ENCODE measurements at places on chromosomes 13 and 19.
A peak's percentile ranks its signal among the peaks of the same experiment; 100 is the strongest.

DNA sequence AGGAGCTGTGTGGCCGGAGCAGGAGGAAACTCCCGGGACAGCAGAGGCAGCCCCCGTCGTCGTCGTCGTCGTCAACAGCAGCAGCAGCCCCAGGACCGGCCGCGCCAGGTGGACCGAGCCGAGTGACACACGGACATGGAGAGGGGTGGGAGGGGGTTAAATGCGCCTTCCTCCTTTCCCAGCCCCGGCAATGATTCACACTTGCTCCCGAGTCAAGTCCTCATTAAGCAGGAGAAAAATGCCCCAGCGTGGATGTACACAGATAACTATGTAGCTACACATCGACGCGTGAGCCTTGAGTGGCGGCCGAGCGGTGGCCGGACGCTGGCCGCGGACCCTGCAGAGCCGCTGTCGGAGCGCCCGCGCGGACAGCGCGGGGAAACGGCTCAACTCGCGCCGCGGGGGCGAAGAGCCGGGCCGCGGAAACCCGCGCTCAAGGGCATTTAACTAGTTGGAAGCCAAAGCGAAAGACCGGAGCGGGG is 645 bp downstream of the UBL3 start:
- DNase-seq, result peak; percentile 67

DNA sequence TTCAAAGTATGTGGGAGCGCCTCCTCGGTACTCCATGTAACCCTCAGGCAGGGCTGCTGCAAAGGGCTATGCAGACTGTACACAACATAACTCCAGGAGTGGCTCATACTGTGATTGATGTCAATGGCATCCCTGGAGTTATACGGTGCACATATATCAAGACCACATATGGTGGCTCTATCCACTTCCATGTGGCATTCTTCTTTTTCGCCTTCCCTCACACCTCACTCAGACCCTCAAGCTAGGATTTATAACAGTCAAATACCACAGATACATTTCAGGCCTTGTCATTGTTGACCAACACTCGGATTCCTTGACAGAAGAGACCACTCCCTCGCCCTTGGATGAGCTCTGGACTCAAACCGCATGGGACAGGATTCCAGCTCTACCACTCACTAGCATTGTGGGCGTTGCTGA is 11.3 kb upstream of the UBL3 start:
- no peak for DNase-seq

GRCh38 chr13:36919171-36919832 is 736 bp downstream of the SMAD9 start:
- no peak for DNase-seq

DNA sequence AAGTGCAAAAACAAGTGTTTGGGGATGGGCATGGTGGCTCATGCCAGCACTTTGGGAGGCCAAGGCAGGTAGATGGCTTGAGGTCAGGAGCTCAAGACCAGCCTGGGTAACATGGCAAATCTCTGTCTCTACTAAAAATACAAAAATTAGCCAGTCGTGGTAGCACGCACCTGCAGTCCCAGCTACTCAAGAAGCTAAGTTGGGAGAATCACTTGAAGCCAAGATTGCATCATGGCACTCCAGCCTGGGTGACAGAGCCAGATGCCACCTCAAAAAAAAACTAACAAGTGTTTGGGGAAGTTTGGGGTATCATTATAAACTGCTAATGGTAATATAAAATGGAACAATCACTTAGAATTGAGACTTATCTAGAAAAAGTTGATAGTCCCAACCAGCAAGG is 24.6 kb downstream of the XPO4 start:
- peak; percentile 26 for DNase-seq

DNA sequence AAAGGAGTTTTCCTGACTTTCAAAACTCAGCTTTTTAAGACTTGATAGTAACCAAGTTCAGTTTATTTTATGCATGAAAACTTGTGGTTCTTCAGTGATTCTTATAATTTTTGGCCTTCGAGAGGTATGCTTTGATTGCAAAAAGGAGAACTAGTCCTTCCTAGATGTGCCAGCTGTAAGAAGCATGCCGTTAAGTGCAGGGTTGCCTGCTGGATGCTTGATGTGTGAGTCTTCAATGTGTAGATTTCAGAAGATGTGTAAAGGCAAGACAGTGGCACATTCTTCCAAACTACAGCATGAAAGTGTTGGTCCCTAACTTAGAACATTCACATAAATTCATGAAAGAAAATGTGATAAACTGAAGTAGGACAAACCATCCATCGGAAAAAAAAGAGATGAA is 532.5 kb downstream of the DCT start:
- no peak for DNase-seq

- DNase-seq, result no peak
Observed at GRCh38 chr13:23969647-23970046, 72.3 kb upstream of the C1QTNF9B start.

- DNase-seq, result peak; percentile 45
Observed at GRCh38 chr19:52689843-52690368, 44.9 kb downstream of the ZNF611 start.

GRCh38 chr19:17909003-17909732 is 23.6 kb upstream of the CCDC124 start:
- no peak for DNase-seq

- no peak for DNase-seq
Observed at GRCh38 chr19:34171539-34171876, 796 bp upstream of the LSM14A start.

GRCh38 chr19:47853003-47853402 is 6.0 kb upstream of the TPRX2 start:
- no peak for DNase-seq

DNA sequence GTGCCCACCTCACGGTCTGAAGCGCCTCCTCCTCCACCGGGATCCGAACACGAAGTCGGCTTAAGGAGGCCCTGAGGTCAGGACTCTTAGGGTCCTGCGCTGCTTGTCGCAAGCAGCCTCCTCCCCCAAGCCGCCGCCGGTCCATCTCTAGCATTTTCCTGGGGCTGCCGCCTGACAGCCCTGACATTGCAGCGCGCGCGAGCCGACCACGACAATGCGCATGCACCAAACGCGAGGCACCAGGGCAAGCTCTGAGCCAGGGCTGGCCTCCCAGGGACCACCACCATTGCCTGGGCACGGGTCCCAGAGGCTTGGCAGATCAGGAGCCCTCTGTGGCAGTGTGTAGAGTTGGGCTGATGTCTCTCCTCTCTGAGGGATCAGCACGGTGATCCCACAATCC is 63.8 kb upstream of the ZNF420 start:
- no peak for DNase-seq

GRCh38 chr19:55339889-55340783 is 460 bp downstream of the KMT5C start:
- peak; percentile 31 for DNase-seq

- peak; percentile 91 for DNase-seq
Observed at GRCh38 chr19:19591133-19591825, 27.2 kb downstream of the PBX4 start.

DNA sequence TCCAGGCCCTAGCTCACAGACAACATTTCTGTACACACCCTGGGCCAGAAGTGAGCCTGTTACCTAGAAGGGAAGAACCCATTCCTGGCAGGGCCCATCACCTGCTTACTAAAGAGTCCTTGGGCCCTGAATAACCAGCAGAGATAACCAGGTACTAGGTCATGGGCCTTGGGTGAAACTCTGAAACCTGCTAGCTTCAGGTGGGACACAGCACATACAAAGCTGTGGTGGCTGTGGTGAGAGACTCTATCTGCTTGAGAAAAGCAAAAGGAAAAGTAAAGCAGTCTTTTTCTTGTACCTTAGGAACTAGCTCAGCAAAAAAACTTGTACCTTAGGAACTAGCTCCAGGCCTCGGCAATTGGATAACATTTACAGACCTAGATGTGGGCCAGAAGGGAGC is 1895.9 kb upstream of the PCDH20 start:
- no peak for DNase-seq

DNA sequence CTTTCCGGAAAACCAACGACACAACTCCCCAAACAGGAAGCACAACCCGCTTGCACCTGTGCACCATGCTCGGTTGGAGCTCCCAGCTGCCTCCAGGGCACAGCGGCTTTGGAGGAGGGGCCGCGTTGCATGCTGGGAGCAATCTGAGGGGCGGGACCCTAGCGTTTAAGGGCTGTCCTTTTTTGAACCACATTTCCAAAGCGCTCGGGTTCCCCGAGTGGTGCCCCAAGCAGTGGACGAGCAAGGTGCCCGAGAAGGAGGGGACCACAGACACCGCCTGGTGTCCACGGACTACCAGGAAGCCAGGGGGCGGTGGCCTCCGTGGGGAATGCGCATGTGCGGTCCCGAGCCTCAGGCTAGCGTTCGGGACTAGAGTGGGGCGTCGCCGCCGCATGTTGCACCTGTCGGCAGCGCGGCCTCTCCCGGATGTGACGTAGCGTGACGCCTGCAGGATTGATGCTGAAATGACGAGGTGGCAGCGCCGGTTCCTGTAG is 11.9 kb upstream of the ZNF57 start:
- DNase-seq, result peak; percentile 82
